ENCODE measurements at places on chromosomes 16 and 17. TPM values are rescaled to one million over a fixed set of nuclear protein-coding genes. Genes with fewer than 3 reads are reported as not detected.

DNA sequence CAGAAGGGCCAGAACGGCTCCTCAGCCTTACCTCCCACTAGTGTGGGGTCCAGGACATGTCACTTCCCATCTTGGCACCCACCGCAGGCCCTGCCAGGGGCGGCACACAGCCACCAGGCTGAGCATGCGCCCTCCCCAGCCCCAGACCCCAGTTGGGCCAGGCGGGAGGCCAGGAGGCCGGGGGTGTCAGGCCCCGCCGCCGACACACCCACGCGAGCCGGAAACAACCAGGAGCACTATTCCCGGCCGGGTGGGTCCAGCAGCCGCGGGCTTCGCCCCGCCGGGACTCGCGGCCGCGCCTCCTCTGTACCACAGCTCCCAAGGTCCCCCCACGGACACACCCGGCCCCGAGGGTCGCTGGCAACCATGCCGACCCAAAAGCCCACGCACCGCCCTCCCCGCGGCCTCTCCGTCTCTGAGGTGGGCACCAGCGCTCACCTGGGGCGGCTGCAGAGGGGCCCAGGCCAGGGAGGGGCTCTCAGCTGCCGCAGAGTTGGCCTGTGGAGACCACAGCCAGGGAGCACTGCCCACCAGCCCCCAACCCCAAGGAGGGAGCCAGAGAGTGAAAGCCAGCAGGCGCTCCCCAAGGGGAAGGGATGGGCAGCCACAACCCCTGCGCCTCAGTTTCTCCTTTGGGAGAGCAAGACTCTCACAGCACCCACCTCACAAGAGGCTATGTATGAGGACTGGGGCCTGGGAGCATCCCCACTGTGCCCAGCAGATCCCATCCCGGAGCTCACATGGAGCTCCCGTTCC, 18.0 kb downstream of the B9D1 start:
- H3K4me1 ChIP-seq: peaks cover 9% of the 10 kb centered on the region
- H3K4me3 ChIP-seq: no peak overlapping the region
- H3K27ac ChIP-seq: no peak overlapping the region

DNA sequence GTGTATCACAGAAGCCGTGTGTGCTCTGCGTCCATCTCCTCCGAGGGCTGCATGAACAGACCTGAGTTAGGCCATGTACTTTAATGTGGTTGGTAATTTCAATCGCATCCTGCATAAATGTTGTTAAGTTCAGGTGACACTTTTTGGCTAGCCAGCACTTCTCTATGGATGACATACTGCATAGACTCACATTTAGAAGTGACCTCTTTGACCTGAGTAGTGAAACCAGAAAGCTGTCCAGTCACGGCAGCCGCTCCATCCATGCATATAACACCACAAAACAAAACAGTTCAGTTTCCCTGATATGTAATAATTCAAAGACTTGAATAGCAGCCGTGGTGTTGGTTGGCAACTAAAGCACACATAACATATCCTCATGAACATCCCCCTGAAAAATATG, 94.1 kb downstream of the CYTH1 start:
- no peak for DNase-seq
- no peaks in the 10 kb centered on the region for H3K27me3 ChIP-seq
- H3K27ac ChIP-seq: no peak overlapping the region
- H3K4me1 ChIP-seq: no peaks in the 10 kb centered on the region

- peaks cover 6% of the 10 kb centered on the region for H3K36me3 ChIP-seq
- no peak overlapping the region for H3K27ac ChIP-seq
- H3K4me3 ChIP-seq: no peak overlapping the region
- peak; percentile 49 for DNase-seq
- peaks cover 50% of the 10 kb centered on the region for H3K4me1 ChIP-seq
- H3K27me3 ChIP-seq: peaks cover 6% of the 10 kb centered on the region
Observed at GRCh38 chr17:60165971-60166370, 16.2 kb downstream of the CA4 start.

The SOX8 gene
- total RNA-seq: 0.92 TPM

The SMTNL2 gene
- not detected for total RNA-seq

The ACSF3 gene
- total RNA-seq: 54.9 TPM

DNA sequence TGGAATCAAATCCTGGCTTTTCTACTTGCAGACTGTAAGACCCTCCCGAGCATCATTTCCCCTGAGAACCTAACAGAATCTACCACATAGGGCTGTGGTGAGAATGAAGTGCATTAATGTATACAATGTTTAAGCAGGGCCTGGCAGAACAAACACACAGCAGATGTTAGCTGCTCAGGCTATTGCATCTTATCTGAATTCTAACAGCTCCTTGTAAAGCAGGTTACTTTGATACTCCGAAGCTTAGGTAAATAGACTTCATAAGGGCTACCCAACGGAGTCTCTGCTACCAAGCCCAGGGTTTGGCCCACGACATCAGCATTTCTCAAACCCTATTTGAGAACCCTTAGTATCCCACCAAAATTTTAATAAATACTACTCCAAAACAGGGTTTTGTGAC, 24.4 kb upstream of the NOS2 start:
- H3K36me3 ChIP-seq: no peaks in the 10 kb centered on the region
- H3K27me3 ChIP-seq: peaks cover 35% of the 10 kb centered on the region
- H3K27ac ChIP-seq: no peak overlapping the region
- no peak for DNase-seq

DNA sequence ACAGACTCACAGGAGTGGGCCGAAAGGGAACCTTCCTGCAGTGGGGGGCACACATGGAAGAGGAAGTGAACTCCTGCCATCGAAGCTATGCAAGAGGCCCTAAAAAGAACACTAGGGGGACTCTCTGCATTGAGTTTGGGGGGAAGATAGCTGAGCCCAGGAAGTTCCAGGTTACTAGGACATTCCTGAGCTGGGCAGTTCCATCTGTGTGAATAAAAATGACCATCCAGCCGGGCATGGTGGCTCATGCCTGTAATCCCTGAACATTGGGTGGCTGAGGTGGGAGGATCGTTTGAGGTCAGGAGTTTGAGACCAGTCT, 211.8 kb downstream of the ZNF423 start:
- no peak for DNase-seq
- H3K27me3 ChIP-seq: peaks cover 52% of the 10 kb centered on the region
- no peak overlapping the region for H3K27ac ChIP-seq
- no peak overlapping the region for H3K4me3 ChIP-seq

DNA sequence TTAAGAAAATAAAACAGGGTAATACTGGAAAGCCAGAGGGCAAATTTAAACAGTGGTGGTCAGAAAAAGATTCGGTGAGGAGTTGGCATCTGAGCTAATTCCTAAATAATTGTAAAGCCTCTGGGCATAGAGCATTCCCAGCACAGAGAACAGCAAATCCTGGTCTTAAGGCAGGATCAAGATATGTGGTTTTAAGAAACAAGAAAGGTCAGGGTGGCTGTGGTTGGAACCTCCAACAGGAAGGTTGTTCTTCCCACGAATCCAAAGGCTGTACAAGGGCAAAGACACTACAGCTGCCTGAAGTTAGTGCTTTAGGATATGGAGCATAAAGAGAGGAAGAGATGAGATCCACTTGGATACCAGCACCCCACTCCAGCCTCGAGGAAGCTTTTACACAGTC, 114.6 kb downstream of the ZNF18 start:
- no peak for DNase-seq
- H3K4me3 ChIP-seq: no peak overlapping the region
- no peaks in the 10 kb centered on the region for H3K27me3 ChIP-seq
- H3K27ac ChIP-seq: no peak overlapping the region

DNA sequence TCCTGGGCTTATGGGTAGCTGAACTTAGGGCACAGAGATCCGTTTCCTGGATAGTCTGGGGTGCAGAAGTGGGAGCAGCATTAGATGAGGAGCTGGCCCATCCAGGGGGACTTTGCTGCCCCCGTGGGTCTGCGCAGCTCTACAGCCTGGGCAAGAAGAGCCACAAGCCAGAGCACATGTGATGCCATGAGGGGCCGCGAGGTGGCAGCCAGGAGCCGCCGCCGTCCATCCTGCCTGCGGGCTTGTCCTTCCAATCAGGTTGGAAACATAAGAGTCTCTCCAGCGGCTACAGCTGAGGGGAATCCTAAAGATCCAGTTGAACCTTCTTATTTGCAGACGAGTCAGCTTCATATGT, 21.9 kb downstream of the C1QTNF1 start:
- H3K36me3 ChIP-seq: peaks cover 23% of the 10 kb centered on the region
- no peak overlapping the region for H3K27ac ChIP-seq
- H3K4me3 ChIP-seq: no peak overlapping the region
- peaks cover 75% of the 10 kb centered on the region for H3K27me3 ChIP-seq
- peak; percentile 84 for DNase-seq
- peaks cover 27% of the 10 kb centered on the region for H3K4me1 ChIP-seq

The CSH1 gene
- not detected for total RNA-seq
